K562 (cell line): ENCODE measurements at places on chromosomes 7 and 10. TPM values are rescaled to one million over a fixed set of nuclear protein-coding genes. Genes with fewer than 3 reads are reported as not detected.

Gene STK31
- polyA plus RNA-seq, result 0.20 and 0.91 TPM in 2 replicates

GRCh38 chr10:62506371-62506770 lies 132.2 kb downstream of the ZNF365 start:
- DNase-seq, result no peak

- DNase-seq, result no peak
These were observed 104.1 kb upstream of the RHEB start for GRCh38 chr7:151623766-151624165.

Gene CACNA2D1
- polyA plus RNA-seq, result not detected in 2 replicates

DNA sequence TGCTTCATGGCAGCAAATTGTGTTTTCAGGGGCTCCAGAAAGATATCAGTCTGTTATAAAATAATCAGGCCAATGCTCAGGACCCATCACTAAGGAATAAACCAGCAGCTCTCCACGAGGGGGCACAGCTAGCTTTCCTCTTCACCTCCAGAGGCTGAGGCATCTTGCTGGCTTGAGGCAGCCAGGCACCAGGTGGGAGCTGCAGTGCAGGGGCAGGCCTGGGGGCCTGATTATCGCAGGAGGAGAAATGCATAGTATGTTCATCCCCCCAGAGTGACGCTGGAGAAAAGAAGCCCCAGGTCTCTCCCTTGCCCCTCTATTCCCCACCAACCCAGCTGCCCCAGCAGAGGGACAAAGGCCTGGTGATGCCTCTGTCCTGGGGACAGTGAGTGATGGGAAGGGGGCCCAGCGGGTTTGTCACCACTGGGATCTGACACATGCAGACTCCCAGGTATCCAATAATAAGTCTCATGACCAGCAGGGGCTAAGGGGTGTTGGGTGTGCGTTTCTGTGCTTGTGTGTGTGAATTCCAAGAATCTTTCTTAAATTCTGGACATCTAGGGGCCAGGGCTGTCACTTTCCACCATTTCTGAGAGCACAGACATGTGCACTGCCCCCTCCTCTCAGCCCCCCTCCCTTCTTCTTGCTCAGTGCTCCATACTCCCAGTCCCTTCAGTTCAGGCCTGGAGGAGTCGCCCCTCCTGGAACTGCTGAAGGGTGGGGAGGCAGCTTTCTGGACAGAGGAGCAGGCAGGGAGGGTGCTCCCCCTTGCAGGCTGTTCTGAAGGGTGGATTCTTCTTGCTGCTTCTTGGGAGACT lies 128.1 kb upstream of the FAM20C start:
- peak; percentile 61 for DNase-seq

Gene PON2
- polyA plus RNA-seq, result 21.5 and 25.1 TPM in 2 replicates

Gene MXI1
- polyA plus RNA-seq, result 12.9 and 13.4 TPM in 2 replicates

DNA sequence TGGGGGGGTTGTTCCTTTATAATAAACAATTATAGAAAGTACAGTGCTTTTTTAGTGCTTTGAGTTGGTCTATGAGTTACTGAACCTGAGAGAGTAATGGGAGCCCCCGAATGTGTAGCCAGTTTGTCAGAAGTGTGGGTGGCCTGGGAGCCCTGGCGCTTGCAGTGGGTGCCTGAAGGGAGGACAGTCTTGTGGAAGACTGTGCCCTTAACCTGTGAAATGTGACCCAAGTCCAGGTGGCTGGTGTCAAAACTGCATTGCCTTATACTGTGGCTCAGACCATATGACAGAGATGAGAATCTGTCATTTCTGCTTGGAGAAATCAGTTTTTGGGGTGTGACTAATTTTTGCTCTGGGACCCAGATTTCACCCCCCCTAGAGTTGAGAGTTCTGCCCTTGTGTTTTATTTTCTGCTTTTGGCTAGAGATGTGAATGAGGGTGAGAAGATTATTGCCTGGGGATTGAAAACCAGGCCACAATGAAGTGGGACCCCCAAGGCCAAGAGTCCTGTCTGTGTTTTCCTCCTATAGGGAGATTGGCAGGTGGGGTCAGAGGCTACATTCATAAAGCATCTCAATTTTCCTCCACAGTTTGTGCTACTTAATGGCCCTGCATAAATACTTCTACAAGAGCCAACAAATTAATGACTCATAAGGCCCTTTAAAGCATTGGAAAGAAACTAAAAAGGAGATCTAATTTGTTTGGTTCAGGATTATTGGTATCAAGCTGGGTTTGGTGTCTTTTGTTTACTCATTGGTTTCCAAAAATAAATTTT lies 24.1 kb upstream of the CARD11 start:
- DNase-seq, result no peak

DNA sequence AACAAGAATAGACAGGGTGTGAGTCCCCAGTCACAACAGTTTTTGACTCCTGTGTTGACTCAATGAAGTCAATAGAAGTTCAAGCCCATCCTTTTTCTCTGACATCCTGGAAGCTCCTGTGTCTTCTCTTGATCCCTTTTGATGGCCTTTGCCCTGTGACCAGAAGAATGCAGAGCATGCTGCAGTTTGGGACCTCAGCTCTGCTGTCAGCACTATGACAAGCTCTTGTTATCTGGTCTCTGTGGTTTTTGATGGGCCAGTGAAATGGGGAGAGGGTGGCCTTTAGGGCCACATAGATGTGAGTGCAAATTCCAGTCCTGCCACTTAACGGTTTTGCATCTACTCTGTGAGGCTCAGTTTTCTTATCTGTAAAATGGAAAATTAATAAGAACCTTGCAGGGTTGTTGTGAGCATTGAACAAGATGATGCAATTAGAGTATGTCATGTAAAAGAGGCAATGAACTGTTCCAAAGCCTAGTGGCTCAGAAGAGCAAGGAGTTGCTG lies 102.4 kb upstream of the IKZF1 start:
- no peak for DNase-seq

- DNase-seq, result no peak
These were observed 16.8 kb upstream of the CHCHD1 start for GRCh38 chr10:73765066-73765465.

Gene OGDHL
- polyA plus RNA-seq, result 1.5 and 1.7 TPM in 2 replicates

GRCh38 chr7:67894746-67895145 lies 898.1 kb downstream of the TYW1 start:
- DNase-seq, result no peak

Gene SLC18A3
- polyA plus RNA-seq, result not detected in 2 replicates

GRCh38 chr7:68267486-68267885 lies 1270.9 kb downstream of the TYW1 start:
- DNase-seq, result no peak

DNA sequence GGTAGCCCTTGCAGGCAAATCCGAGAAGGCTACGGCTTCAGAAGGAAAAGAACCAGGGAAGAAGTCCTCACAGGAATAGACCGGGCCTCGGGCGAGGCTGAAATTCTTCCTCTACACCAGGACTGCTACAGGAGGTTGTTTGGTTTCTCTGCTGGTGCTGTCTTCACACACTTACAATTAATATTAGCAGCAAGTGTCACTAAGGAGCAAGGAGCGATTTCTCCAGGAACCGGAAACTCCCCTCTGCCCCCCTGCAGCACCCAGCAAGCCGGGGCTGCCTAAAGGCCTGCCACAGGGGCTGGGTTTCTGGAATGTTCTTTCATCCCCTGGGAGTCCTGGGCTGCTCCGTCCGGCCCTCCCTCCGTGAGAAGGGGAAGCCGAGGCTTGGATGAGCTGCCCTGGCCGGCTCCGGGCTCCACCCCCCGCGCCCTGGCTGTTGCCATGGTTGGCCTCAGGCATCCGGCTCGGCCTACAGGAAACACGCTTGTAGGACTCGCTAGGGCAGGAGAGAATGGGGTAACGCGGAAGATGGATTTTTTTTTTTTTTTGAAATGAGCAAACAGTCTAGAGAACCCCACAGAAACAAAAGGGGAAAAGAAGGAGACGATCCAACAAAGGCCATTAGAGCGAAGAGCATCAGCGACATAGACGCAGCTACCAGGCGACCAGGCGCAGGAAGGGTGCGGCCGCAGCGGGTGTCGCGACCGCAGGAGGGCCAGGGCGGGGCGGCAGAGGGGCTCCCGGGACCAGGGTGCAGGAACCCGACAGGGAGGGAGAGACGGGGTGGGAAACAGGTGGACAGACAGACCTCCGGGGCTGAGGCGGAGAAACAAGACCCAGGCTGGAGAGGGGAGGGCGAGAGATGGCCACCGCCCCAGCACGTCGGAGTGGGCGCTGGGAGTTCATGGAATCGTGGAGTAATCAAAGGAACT lies 33.0 kb downstream of the EN2 start:
- DNase-seq, result no peak

DNA sequence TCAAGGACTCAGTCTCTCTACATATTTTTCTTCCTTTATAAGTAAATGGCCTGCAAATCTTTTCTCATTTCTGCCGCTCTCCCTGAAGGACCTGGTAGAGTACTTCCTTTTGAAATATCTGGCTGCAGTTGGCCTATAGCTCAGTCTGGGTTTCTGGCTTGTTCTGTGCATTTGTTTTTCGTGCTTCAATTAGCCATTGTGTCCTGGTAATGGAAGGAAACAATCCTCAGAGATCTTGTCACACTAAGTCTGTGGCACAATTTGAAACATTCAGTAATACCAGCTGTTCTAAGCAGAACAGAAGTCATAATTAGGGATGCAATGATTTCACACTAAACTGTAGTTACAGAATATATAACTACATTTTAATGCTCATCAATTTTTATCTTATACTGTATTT lies 545.0 kb downstream of the NRG3 start:
- DNase-seq, result no peak

Gene EPHB6
- polyA plus RNA-seq, result 12.0 and 16.3 TPM in 2 replicates

GRCh38 chr7:68700414-68700813 lies 897.9 kb upstream of the AUTS2 start:
- no peak for DNase-seq

DNA sequence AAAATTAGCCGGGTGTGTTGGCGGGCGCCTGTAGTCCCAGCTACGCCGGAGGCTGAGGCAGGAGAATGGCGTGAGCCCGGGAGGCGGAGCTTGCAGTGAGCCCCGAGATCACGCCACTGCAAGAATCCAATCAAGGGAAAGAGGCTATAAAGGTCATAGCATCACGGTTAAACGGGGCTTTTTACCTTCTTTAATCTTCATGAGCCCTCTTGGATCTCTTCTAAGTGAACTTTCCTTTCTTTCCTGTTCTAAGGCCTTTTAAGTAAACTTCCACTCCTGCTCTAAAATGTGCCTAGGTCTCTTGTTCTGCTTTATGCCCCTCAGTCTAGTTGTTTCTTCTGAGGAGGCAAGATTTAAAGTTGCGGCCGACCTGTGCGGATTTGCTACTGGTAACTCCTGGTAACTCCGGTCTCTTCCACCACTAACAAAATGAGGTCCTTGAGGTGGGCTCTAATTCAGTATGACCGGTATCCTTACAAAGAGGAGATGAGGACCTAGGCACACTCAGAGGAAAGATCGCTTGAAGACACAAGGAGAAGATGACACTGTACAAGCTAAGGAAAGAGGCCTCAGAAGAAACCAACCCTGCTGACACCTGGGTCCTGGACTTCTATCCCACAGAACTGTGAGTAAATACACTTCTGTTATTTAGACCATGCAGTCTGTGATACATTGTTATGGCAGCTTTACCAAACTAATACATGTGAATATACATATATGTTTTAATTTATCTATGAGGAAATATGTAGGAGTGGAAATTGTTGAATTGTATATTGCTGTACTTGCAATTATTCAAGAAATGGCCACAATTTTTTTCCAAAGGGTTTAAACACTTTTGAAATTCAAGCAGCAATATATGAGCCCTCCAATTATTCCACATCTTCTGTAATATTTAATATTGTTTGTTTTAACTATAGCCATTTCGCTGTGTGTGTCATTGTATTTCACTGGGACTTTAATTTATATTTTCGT lies 331.5 kb upstream of the CNTNAP2 start:
- peak; percentile 89 for DNase-seq

Gene SMC3
- polyA plus RNA-seq, result 31.6 and 39.3 TPM in 2 replicates

GRCh38 chr7:132030086-132030568 lies 473.7 kb upstream of the PODXL start:
- no peak for DNase-seq

DNA sequence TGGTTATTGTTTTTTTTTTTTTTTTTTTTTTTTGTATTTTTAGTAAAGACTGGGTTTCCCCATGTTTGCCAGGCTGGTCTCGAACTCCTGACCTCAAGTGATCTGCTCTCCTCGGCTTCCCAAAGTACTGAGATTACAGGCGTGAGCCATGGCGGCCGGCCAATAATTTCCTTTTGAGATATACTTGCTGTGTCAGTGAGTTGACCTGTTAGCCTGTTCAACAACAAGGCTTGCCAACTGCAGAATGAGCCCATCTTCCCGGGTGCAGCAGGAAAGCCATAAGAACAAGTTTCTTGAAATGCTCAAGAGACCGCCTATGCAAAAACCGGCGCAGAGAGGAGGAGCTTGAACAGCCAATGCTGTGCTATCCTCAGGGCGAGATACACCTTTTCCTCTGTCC lies 112.5 kb downstream of the PRPF18 start:
- no peak for DNase-seq

GRCh38 chr10:119335671-119336353 lies 128.4 kb downstream of the GRK5 start:
- no peak for DNase-seq

DNA sequence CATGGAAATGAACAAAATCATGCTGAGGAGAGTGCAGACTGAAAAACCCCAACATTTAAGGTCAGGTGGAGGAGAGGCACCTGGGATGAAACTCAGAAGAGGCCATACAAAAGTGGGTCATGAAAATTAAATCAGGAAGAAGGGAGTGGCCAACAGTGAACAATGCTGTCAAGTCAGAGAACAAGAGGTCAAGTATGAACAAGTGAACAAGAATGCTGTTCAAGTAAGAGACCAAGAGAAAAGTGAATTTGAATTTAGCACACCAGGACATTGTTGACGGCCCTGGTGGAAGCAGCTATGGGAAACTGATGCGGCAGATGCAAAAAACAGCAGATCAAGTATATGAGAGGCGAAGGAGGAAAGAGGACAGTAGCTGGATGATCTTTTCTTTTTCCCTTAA lies 7.9 kb downstream of the CEP41 start:
- no peak for DNase-seq

DNA sequence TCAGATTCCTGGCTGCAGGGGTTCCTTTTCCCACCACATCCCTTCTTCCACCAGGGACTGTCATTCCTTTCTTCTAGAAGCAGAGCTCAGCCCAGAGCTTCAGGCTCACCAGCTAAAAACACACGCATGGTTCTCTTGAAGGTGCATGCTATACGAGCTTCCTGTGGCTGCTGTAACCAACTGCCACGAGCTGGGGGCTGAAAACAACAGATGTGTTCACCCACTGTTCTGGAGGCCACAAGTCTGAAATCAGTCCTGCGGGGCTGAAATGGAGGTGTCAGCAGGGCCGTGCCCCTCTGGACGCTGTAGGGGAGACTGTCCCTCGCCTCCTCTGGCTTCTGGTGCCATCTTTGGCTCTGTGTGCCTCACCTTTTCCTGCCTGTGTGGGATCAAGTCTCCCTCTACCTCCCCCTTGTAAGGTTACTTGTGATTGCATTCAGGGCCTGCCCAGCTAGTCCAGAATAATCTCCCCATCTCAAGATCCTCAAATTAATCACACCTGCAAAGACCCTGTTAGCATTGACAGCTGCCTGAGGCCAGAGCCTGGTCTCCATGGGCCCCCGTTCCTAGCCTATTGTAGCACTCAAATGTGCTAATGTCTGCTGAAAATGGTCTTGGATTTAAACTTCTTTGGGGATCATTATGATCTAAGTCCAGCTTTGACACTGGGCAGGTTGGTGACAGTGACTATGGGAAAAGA lies 13.7 kb downstream of the RAB19 start:
- no peak for DNase-seq

GRCh38 chr7:7582596-7582995 lies 15.9 kb downstream of the MIOS start:
- no peak for DNase-seq

GRCh38 chr10:73506491-73506890 lies 10.7 kb upstream of the PPP3CB start:
- DNase-seq, result no peak

GRCh38 chr10:75123088-75123682 lies 11.7 kb downstream of the SAMD8 start:
- DNase-seq, result peak; percentile 45

Gene SEMA3A
- 0.53 and 1.1 TPM in 2 replicates for polyA plus RNA-seq
